ENCODE measurements at places on chromosomes 2 and 18.

DNA sequence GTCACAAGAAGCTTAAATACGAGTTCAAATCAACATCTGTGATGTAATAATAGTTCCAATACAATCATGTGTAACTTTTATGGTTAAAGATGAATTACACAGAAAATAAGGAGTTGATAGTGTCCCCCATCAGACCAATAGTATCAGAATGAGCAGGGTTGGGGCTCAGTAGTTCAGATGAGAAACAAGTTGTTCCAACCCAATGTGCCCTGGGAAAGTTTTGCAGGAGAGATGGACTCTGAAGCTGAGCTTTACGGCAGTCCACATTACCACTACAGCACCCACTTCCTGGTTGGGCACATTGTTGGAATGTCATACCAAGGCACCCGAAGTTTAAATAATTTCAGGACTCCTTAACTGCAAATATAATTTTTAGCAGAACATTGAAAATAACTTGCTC is 12.1 kb upstream of the CXCR4 start:
- no peak for DNase-seq

- DNase-seq: no peak
Measured at GRCh38 chr2:100730290-100730868, 89.6 kb upstream of the NPAS2 start.

DNA sequence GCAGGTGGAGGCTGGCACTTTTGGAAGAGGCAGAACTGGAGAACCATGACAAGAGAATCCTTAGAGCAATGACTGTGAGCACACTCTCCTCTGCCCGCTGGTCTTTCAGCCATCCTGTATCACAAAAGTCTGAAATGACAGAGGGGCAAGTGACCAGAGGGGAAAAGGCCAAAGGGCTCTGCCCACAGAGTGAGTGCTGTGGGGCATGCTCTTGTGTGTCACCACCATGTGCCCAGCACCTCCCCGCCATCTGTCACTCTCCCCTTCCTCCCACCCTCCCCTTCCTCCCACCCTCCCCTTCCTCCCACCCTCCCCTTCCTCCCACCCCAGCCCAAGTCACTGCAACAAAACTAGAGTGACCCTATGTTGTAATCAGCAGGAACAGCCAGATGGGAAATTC is 31.9 kb downstream of the DAW1 start:
- no peak for DNase-seq

- no peak for DNase-seq
Measured at GRCh38 chr2:132549935-132550670, 119.9 kb downstream of the LYPD1 start.

DNA sequence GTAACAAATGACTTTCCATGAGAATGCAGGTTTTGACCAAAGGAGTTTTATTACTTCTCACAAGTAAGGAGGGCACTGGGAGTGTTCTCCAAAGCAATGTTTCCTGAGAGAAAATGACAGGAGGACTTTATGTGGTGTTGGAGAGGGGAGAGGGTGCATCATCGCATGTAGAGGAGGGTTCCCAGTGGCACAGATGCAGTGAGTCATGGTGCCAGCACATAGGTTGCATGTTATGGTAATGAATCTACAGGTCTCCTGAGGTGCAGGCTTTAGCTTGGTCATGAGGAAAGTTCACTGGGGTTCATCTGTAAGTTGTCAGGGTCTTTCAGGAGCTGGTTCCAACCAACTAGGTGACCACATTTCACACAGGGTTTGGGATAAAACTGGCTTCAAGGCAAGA is 30.4 kb downstream of the NAT8 start:
- DNase-seq: no peak

DNA sequence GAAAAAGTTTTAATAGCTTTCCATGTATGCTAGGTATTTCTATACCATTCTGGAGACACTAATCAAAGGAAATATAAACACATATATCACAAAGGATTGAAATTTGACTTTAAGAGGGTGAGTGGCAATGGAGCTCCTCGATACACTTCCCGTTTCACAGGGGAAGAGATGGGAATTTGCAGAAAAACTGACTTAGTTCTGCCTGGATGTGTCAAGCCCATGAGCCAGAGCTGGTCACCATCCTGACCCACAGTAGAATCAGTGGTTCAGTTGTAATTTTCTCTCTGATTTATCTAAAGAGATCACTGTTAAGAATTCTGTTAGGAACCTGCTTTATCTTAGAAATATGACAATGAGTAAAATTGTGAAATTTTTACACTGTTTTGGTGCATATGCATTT is 34.2 kb downstream of the PLCL1 start:
- DNase-seq: no peak

DNA sequence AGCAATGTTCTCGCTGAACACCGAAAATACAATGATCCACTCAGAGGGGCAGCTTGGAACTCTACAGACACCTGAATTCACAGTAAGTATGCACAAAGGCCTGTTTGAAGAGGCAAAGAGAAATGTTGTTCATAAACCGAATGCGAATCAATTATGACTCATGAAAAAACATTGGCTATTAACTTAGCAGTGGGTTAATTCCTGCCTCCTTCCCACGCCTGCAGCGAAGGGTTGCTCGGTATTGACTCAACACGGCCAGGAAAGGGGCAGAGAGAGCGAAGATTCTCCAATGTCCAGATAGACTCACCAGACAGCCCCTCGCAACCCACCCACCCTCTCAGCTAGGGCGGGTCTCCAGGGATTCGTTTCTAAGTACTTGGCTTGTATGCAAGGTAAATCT is 9.4 kb downstream of the CRACDL start:
- DNase-seq: no peak

DNA sequence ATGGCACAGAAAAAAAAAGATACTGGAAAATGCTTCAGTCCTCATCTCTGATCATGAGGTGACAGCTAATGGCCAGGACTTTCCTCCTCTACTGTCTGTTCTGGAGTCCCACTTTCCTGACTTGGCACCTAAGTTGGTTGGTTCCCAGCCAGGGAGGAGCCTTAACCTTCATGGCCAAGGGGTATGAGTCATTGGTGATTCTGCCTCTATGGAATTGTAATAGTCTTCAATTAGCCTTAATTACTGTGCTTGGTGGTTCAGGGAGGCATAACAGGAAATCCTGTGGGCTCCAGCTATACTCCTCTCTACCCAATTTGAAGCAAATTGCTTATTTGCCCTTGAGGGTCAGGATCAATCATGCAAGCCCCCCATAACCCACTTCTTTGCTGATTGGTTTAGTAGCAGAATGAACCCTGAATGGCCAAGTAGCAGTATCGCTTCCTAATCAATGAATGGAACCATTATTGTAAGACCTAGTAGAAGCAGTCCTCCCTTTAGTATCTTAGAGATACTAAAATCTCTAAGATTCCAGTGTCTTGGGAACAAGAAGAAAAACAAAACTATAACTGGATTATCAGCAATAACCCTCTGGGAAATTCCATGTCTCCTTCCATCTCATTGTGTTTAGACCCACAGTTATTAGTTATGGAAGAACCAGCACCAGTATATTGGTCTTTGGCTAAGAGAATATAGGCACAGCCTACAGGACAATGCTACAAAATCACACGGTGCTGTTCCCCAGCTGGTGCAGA is 109.0 kb downstream of the COL6A3 start:
- DNase-seq: no peak

DNA sequence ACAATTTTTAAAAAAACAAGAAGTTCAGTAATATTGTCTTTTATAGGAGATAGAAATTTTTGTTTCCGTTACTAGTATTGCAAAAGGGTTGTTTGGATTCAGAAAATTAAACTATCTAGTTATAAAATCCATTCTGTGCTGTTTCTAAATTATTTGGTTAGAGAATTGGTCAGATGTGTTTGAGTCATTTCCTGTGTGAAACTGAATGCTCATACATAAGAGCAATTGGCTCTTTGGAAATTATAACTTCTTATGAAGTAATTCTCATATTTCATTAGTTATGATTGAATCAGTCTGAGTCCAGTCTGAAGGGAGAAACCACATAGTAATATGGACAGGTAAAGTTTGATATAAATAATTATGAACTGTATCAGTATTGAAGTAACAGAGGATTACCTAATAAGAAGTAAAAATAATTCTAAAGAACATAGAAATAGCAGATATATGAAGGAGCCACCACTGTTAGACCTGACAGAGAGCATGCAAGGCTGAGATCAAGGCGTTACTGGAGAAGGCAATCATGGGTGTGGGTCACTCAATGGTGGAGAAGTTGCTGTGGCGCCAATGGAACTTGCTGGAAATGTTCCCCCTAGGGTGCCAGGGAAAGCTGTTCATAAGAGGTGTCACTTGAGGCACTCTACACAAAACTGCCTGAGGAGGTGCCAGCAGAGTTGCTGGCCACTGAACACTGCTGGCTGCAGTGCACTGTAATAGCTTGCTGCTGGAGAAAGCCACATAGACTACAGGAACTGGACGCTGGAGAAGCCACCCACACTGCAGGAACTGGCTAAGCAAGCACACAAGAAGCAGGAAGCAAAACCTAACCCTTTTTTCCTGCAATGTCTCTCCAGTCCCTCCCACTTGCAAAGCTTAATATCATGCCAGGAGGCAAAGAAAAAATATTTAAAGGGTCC is 18.0 kb upstream of the FAP start:
- no peak for DNase-seq

GRCh38 chr2:230008708-230009066 is 60.0 kb downstream of the SLC16A14 start:
- DNase-seq: no peak

GRCh38 chr2:121356058-121356640 is 71.1 kb upstream of the TFCP2L1 start:
- no peak for DNase-seq

- no peak for DNase-seq
Measured at GRCh38 chr2:20198001-20198400, 26.9 kb downstream of the SDC1 start.

GRCh38 chr2:150388289-150388625 is 99.2 kb downstream of the RND3 start:
- no peak for DNase-seq

GRCh38 chr18:26549263-26550094 is 1.1 kb upstream of the KCTD1 start:
- DNase-seq: no peak

DNA sequence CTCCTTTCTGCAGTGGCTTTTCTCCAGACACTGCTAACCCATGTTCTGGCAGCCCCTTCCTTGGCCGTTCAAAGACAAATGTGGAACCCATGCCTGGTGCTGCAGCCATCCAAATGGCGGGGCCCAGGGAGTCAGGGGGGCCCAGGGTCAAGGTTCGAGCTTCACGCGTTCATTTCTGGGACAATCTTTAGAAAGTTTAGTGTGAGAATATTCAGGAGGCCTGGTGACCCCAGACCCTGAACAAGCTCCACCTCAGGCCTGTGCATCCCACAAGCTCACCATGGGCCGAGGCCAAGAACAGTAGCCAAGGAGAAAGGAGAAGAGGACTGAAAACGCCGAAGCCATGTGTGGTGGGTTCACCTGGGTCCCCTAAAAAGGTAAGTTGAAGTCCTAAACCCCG is 54.4 kb downstream of the ANKMY1 start:
- DNase-seq: no peak

GRCh38 chr18:7436166-7436565 is 130.9 kb upstream of the PTPRM start:
- DNase-seq: no peak

DNA sequence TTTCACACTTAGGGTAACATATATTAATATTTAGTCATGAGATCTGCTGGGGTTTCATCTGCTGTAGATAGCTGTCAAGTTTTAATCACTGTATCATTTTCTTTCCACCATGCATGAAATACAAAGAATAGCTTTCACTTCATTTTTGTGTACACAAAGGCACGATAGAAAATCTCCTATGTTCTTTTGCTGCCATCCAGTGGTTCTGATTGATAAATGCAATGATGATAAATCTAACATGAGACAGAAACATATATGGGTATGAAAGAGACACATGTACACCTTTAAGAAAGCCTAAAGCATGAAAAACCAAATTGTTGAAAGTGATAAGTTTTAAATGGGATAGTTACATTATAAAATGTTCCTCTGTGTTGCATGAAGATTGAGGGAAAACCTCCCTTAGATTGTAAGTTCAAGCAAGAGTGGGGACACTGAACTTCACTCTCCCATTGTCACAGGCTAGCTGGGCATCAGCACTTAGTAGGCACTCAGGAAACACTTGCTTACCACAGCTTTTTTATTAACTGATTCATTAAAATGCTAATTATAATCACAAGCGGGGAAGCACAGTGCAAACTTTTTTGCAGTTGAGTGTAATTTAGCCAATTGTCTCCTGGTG is 31.2 kb downstream of the C1D start:
- no peak for DNase-seq

- DNase-seq: peak; percentile 76
Measured at GRCh38 chr2:26503231-26503880, 25.4 kb upstream of the OTOF start.

GRCh38 chr18:66641056-66641455 is 37.2 kb upstream of the CDH19 start:
- DNase-seq: no peak

- DNase-seq: no peak
Measured at GRCh38 chr2:25453199-25453905, 111.6 kb upstream of the DNMT3A start.

- no peak for DNase-seq
Measured at GRCh38 chr2:11988691-11989353, 242.4 kb downstream of the LPIN1 start.

DNA sequence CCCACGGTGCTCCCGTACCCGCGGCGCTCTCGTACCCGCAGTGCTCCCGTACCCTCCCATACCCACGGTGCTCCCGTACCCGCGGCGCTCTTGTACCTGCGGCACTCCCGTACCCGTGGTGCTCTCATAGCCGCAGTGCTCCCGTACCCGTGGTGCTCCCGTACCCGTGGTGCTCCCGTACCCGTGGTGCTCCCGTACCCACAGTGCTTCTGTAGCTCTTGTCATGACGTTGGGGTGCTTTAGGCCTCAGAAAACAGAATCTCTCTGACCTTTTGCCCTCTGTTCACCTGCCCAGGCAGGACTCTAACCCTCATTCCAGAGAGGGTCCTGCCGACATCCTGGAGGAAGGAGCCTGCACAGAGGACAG is 35.3 kb downstream of the SLC66A2 start:
- DNase-seq: no peak

GRCh38 chr2:218807626-218808025 is 24.0 kb downstream of the PRKAG3 start:
- no peak for DNase-seq

GRCh38 chr2:110737783-110738182 is 5.4 kb downstream of the ACOXL start:
- DNase-seq: no peak

GRCh38 chr18:23683155-23683554 is 6.1 kb upstream of the LAMA3 start:
- DNase-seq: no peak

DNA sequence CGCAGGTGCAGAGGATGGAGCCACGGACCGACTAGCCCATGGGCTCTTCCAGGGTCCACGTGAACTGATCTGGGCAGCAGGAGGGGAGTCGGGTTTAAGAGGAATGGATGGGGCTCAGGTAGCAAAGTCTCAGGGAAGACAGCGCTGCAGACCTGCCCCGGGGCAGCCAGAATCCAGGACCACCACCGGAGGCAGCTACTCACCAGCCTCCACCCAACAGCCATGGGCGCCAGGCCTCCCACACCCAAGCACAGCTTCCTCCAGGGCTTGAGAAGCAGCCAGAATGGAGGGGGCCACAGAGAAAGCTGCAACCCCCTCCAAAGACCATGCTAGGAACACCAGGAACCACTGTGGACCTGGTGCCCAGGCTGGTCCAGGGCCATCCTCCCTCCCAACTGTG is 164.3 kb downstream of the TWIST2 start:
- DNase-seq: no peak

- no peak for DNase-seq
Measured at GRCh38 chr2:73414696-73415095, 29.1 kb downstream of the ALMS1 start.

Measured in stimulated activated CD4-positive, alpha-beta T cell treated with anti-CD3 and anti-CD28 coated beads, Interleukin-15, amount 100 ng/mL, for 1 hour (primary cell).